ENCODE measurements at places on chromosomes 2 and 18.

DNA sequence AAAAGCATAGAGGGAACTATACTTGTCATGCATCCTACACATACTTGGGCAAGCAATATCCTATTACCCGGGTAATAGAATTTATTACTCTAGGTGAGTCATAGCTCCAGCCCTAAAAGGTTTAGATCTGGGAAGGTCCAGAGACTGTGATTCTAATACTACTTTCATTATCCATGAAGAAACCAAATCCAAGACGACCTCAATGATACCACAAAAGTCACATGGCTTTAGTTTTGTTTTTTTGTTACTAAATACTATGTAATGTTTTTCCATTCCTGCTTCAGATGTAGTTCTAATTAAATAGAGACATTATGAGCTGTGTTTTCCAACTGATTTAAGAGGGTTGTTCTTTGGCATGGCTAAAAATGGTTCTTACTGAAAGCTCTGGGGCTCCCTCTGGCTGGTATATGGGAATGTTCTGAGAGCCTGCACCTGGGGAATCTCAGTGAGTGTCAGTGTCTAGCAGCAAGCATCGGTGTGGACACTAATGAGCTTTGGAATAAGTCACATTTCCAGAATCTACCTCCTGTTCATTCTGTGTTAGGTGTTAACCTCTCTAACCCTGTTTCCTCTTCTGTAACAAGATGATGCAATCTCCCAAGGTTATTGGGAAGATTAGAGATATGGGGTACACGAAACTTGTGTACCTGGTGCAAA lies 20.5 kb upstream of the IL1RL2 start:
- no peak for DNase-seq

DNA sequence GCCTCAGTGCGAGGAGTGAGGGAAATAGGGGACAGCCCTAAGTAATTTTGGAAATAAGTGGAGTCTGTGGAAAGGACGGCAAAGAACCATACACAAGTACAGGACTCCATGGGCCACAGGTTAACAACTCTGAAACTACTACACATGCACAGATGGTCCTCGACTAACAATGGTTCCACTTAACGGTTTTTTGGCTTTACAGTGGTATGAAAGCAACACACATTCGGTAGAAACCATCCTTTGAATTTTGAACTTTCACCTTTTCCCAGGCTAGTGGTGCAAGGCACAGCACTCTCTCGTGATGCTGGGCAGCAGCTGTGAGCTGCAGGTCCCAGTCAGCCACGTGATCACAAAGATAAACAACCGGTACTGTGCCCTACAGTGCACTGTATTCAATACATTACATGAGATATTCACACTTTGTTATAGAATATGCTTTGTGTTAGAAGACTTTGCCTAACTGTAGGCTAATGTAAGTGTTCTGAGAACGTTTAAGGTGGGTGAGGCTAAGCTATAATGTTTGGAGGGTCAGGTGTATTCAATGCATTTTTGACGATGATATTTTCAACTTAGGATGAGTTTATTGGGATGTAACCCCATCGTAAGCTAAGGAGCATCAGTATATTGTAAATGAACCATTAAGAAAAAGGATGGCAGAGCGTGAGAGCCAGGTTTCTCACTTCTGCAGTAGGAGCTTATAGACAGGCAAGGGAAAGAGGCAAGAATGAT lies 44.6 kb downstream of the TBC1D8 start:
- DNase-seq = no peak

DNA sequence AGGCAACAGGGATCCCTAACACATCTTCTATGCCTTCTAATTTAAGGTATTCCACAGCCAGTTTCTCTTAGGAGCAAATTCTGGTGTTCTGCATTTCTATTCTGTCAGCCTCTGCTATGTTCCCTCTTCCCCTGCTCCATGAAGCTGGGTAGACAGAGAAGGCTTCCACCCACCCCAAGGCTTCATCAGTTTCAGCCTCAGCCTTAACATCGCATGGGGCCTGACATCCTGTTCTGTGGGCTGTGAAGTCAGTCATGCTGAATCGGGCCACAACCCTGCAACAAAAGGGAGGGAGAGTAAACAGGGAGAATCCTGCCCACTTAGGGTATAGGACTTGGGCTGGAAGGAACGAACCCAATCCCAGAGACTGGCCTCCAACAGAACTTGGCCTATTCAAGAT lies 70.6 kb upstream of the PPM1B start:
- no peak for DNase-seq

DNA sequence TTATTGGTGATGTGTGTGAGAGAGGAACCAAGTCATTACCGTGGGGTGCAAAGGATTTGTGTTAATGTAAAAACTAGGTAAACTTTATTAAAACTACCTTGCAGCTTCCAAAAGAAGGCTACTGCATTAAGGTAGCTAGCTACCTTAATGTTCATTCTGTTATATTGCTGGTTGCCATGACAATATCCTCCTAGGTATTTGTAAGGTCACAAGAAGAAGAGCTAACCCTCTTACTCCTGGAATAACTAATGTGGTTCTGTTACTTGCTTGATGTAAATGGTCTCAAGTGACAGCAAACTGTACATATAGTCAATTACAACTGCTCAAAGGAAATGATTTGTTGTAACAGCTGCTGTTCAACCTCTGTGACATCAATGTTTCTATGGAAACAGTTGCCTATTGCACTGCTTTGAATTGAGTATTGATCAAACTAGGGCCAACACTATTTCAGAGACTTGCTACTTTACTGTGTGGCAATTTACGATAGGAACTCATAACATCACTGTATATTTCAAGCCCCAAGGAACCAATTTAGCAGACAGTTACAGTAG lies 319.8 kb upstream of the HNRNPA3 start:
- DNase-seq = no peak

DNA sequence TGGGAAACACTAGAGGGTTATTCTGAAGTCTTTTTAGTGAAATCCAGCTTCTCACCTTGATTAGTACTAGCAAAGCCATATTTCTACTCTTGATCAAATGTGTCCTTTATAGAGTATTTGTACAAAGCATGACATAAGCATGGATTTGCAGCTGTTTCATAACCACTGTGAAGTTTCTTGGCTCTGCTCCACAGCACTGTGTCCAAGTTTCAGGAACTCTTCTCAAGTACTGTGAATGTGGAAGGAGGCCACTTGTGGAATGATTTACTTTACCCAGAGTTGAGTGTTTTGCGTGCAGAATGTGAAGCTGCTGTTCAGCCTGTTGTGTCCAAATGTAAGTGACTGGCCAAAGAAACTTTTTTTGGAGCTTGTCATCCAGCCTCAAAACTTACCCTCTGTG lies 16.2 kb upstream of the MAPRE2 start:
- DNase-seq = no peak

DNA sequence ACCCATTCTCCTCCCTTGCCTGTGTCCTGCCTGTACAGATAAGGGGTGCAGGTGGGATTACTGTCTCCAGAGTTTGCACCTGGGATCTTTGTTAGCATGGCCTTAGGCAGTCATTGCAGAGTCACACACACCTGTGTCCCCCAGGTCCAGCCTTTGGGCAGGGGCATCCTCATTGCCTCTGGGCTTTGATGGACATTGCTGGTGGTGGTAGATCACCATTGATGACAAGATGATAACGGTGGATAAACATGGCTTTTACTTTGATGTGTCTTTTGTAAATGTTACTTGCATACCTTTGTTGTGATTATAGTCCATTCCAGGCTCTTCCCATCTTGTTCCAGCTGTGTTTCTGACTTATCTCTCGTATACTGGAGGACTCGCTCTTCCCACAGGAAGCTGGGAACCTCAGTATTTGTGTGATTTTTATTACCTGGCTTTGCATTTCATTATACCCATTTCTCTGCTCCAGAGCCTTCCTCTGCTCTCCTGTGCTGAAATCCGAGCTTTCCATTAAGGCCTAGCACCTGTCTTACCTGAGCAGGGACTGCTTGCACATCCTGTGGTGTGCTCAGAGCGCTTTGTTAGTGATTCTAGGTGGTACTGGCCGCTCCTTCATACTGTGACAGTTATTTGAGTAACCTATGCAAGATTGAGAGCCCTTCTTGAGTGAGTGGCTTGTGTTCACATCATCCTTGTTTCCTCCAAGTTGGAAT lies 79.2 kb downstream of the PTPRM start:
- DNase-seq = no peak

DNA sequence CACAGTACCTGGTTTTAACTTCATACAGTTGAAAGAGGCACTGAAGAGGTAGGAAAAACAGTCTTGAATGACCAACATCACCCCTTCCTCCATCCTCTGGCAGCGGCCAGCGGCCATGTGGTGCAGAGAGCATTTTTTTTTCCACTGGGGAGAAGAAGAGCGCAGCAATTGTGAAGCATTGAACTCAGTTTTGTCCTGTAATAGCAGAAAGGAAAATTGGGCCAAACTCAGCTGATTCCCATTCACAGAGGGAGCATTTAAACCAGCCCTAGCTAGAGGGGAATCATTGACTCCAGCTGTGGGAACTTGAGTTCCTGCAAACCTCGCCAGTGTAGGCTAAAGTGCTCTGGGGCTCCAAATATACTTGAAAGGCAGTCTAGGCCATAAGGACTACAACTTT lies 316.6 kb upstream of the CHST9 start:
- no peak for DNase-seq

DNA sequence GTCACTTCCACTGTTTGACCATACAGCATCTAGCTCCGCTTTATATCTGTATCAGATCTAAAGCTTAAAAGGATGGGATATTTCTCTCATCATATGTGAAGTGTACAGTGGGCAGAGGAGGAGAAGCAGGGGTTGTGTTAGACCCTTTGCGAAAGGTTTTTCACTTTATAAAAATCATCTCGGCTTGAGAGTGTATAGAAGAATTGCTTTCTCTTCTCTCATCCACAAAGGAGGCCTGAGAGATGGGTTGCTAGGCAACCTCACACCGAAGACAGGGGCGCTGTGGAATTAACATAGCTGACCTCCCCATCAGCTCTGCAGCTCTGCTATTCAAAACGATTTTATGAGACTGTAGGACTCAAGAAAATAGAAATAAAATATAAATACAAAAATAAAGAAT lies 70.2 kb upstream of the GALNT3 start:
- no peak for DNase-seq

GRCh38 chr2:152647552-152647951 lies 69.7 kb downstream of the PRPF40A start:
- DNase-seq = no peak

DNA sequence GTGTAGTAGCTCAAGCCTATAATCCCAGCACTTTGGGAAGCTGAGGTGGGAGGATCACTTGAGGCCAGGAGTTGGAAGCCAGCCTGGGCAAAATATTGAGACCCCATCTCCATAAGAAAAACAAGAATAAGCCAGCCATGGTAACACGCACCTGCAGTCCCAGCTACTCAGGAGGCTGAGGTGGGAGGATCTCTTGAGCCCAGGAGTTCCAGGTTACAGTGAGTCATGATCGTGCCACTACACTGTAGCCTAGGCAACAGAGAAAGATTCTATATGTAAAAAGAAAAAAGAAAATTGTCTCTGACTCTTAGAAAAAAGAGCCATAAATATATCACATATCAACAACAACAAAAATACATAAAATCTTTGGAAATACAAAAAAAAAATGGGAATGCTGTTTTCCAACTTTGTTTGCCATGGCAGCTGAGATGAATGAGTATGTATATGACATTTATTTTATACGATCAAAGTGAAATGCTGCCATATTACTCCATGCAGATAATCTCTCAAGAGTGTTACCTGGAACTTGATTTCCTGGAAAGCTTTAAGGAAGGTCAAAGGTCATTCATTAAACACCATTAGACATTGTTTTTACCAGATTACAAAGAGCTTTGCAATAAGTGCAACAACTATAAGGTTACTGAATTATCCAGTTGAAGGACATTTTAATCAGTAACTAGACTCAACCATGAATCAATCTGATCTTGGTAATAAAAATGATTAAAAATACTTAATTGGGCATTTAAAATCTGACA lies 19.7 kb upstream of the DAPL1 start:
- no peak for DNase-seq

DNA sequence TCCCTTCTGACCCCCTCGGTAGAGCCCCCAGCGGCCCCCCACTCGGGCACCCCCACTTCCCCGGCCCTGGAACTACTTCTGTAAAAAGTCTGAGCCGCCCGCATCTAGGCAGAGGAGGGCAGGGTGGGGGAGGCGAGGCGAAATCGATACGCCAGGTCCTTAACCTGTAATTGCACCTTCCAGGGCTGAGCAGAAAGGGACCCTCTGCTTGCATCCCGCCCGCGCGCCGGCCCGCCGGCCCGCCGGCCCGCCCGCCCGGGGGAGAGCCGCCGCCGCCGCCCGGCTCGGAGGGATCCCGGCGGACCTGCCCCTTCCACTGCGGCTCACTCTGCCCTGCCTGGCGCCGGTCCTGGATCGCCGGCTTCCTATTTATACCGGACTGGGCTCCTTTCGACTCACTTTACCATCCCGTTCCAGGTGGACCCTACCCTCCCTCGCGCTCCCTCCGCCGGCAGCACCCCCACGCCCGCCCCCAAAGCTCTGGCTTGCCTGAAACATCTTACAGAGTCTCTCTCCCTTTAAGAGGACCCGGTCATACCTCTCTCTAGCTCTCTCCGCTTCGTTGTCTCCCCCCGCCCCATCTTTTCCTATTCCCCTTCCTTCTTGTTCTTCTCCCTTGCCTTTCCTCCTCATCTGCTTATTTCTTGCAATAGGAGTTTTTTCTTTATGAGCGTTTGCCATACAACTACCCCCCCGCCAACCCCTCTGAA lies 797 bp downstream of the KLHL14 start:
- DNase-seq = no peak

DNA sequence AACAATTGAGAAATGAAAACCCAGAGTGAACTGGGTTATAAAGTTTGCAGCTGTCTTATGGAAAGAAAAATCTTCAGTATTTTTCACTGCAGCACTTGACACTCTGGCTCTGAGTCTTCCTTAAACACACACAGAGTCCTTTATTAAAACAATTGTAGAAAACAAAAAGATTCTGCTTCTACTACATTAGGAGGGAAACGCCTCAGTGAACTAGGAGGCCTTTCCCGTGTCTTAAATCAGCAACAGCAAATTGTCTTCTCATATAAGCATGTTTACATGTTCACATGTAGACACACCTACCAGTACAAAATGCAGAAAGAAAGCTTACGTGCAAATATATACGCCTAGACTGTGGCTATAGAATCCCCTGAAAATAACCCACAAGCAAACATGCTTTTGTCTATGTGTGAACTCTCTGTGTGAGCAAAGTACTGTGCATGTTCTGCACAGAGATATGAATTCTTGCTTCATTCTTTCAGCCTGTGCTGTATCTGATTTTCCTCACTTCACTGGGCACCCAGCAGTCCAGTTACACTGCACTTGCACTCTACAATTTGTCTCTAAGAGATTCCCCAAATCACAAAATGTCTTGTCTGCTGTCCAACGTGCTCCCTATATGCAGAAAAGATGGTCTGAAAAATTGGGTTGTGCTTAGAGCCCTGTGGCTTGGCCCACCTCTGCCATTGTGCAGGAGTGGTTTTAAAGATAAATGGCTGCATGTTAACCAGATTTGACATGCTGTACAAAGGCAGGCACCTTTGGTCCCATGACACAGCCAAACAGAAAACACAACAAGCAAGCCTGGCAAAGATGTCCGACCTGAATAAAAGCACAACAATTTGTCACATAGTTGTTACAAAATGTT lies 24.5 kb downstream of the ZEB2 start:
- DNase-seq = no peak

- no peak for DNase-seq
These were observed 46.3 kb upstream of the RAB12 start for GRCh38 chr18:8562919-8563318.

- no peak for DNase-seq
These were observed 144.9 kb downstream of the TGIF1 start for GRCh38 chr18:3594760-3595368.
